Iris pigment epithelial cell (primary cell): ENCODE measurements at places on chromosomes 13 and 19.
A peak's percentile ranks its signal among the peaks of the same experiment; 100 is the strongest.

DNA sequence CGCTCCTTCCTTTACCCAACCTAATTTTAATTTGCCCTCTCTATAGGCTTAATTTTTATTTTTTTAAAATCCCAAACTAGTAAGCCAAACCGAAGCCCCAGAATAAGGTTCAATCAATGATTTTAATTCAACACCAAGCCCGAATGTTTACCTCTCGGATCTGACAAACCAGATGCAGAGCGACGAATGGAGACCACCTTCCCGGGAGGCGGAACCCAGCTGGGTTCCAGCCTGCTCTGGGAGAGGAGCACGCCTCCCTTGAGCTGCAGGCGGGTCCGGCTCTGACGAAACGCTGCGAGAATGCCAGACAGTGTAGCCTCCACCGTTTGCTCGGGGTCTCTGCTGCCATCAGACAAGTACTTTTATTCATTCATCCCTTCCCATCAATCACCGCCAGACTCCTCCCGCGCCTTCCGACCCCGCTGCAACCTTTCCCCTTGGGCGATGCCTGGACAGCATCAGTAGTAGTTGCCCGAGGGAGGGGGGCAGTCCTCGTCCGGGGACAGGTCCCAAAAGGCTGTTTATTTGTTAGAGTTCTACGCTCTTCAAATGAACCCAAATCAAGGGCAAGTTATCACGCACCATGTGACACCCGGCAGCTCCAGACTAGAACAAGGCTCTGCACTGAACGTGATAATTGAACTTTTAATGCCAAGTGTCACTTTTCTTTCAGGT, 752 bp upstream of the EDNRB start:
- DNase-seq: peak; percentile 10

DNA sequence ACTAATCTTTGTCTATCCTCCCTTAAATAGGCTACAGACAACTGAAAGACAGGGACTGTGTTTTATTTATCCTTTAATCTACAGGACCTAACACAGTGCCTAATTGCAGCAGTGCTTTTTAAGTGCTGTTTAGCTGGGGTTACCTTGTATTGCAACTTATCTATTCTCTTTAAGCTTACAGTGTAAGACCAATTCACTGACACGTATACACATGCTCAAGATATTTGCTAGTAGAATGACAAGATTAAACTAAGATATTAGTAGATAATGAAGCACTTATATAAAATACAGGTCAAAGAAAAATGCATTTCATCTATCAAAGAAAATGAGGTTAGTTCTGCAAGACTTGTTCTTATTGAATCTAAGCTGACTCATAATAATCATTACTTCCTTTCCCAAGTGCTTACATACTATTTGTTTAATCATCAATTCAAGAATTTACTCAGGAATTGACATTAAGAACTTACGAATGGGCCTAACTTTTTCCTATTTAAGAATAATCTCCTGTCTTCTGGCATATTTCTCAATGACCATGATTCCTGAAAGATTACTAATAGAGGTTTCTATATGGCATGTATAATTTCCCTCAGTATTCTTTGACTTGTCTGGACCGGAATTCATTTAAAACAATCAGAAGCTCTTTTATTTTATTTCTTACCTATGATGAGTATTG, 75.8 kb upstream of the MAB21L1 start:
- DNase-seq: peak; percentile 47

DNA sequence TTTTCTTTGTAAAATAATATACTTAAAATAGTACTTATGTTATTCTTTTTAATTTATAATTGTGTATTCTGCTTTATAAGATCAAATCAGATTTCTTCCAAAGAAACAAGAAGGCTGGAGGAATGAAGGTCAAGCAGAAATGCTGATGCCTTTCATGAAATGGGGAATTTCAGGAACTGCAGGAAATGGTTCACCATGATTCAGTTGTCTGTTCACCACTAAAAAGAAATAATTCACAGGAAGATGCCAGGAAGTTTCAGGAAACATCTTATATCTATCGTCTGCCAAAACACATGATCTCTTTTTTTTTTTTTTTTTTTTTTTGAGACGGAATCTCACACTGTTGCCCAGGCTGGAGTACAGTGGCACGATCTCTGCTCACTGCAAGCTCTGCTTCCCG, 15.7 kb upstream of the SCEL start:
- DNase-seq: no peak

DNA sequence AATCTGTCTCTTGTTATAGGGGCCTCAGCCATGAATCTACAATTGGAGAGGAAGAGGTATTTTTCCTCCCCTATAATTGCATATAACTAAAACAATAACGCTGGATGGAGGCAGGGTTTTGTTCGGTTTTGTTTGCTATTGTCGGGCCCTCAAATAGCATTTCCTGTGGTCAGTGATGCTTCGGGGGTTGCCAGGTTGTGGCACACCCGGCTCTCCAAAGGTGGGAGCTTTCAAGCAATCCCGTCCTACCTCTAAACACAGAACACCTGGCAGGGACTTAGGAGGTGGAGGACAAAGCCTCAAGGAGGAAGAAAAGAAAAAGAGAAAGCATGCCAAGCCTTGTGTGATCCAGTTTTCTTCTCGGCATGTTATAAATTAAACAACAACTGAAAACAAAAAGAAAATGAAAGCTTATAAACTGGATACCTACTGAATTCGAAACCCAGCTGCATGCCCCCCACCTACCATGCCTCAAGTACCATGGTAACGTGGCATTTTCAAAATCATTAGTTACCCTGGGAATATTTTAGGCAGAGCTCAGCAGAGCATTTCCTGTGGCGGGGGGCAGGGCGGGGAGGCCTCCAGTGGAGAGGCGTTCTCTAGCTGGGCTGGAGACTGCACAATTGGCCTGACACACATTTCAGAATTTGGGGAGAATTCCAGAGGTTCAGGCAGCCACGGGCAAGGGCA, 213.8 kb downstream of the DCLK1 start:
- DNase-seq: no peak

GRCh38 chr13:33793726-33794125, 24.2 kb upstream of the RFC3 start:
- DNase-seq: no peak
